ENCODE measurements at places on chromosomes 4 and X.

DNA sequence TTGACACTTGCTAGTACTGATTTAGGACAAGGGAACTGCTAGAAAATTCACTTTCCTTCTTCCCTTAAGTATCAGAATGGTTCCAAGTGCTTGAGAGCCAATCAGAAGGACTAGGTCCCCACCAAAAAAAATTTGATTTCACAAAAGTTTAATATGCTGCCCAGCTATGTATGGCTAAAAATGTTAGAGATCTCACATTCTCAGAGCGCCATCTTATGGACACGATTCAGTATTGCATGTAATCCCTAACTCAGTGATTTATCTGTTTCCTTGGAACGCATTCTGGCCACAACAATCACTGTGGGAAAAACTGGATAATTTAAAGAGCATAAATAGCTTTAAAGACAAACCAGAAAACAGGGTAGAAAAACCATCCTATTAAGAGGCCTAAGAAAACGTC, 255.1 kb upstream of the GPC4 start:
- DNase-seq: no peak

- no peak for DNase-seq
Measured at GRCh38 chr4:169189372-169189771, 81.4 kb downstream of the SH3RF1 start.

GRCh38 chr4:87066403-87067123, 131.8 kb downstream of the AFF1 start:
- no peak for DNase-seq

- DNase-seq: no peak
Measured at GRCh38 chr4:122588453-122589238, 32.2 kb downstream of the IL21 start.

- DNase-seq: no peak
Measured at GRCh38 chr4:127632420-127633403, at the start of gene INTU. TSS of gene INTU (plus strand) at chr4:127632957. CDS start at chr4:127633035, 78 bp downstream.

- DNase-seq: no peak
Measured at GRCh38 chrX:17587366-17587765, 149.9 kb upstream of the SCML1 start.

GRCh38 chrX:43822014-43822413, 60.2 kb downstream of the MAOB start:
- DNase-seq: no peak

DNA sequence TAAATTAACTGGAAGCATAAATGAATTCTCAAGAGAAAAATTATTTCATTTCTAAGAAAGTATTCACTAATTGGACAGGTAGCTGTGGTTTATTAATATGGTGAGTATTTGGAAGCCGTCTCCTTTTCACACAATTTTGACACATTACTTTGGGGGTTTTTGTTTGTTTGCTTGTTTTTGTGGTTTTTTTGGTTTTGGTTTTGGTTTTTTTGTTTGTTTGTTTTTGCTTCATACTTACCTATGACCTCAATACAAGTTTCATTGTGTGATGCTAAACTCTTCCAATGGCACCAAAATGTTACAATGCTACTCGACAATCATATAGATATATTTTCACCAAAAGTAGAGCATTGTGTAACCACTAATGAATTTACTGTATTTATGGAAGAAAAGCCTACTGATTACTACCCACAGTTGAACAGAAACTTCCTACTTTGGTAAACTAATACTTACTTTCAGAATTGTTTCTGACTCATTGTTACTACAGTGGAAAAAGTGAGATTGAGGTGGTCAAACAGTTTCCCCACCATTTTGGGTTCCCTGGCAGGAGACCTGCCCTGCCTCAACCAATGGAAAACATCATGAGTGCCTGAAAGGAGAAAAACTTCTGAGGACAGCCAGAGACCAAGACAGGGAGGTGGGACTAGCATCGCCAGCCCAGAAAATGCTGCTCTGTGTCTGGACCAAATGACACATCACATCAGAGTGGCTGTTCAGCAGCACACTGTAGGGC, 443.1 kb downstream of the HNRNPD start:
- DNase-seq: no peak
